ENCODE measurements at places on chromosomes 7 and 10. TPM values are rescaled to one million over a fixed set of nuclear protein-coding genes. Genes with fewer than 3 reads are reported as not detected.

Gene HTR7
- total RNA-seq, result 15.0 TPM

Gene NCOA4
- total RNA-seq, result 135 TPM

Gene TUBAL3
- total RNA-seq, result 1.1 TPM

Gene CADPS2
- 0.28 TPM for total RNA-seq

Gene CYP2C19
- total RNA-seq, result not detected

Gene FKBP9
- 110 TPM for total RNA-seq

Gene LBX1
- total RNA-seq, result not detected

Gene ASB13
- 15.6 TPM for total RNA-seq

Gene WDFY4
- total RNA-seq, result not detected

Gene CYP26C1
- not detected for total RNA-seq

Gene SEMA3C
- 99.5 TPM for total RNA-seq

Gene ANKRD30A
- not detected for total RNA-seq

Gene SFTPA1
- total RNA-seq, result not detected

Gene PILRA
- 0.25 TPM for total RNA-seq
